ENCODE measurements at places on chromosomes 2 and 18. TPM values are rescaled to one million over a fixed set of nuclear protein-coding genes. Genes with fewer than 3 reads are reported as not detected.

KLHL41 gene
- 0.18 TPM for total RNA-seq

GYPC gene
- total RNA-seq, result not detected

TAF1B gene
- total RNA-seq, result 25.4 TPM

SLC23A3 gene
- 0.75 TPM for total RNA-seq

NRBP1 gene
- total RNA-seq, result 104 TPM

GULP1 gene
- total RNA-seq, result 11.3 TPM

ACSL3 gene
- total RNA-seq, result 137 TPM

IHH gene
- not detected for total RNA-seq

ARHGAP15 gene
- not detected for total RNA-seq
